ENCODE measurements at places on chromosomes 7 and 10. TPM values are rescaled to one million over a fixed set of nuclear protein-coding genes. Genes with fewer than 3 reads are reported as not detected.

Gene HMX3
- not detected for total RNA-seq

Gene SPDYE11
- not detected for total RNA-seq

Gene CDK14
- total RNA-seq, result 1.1 TPM

Gene LRRC4
- total RNA-seq, result not detected

Gene PKD2L1
- total RNA-seq, result not detected

Gene SUGCT
- total RNA-seq, result not detected

Gene FKBP14
- total RNA-seq, result 5.3 TPM

Gene CTAGE8
- 9.7 TPM for total RNA-seq

Gene VKORC1L1
- total RNA-seq, result 23.7 TPM

Gene ODAD2
- not detected for total RNA-seq

Gene GRID1
- 4.9 TPM for total RNA-seq

Gene DEPP1
- total RNA-seq, result 57.1 TPM

Gene RELN
- 1.0 TPM for total RNA-seq

Gene PHF14
- 27.9 TPM for total RNA-seq

Gene ACSM6
- total RNA-seq, result 0.95 TPM

Gene KIAA1549
- 0.27 TPM for total RNA-seq

Gene LBX1
- total RNA-seq, result not detected

Gene C7orf57
- total RNA-seq, result not detected

Gene ALOX5
- 7.4 TPM for total RNA-seq

Gene GNGT1
- total RNA-seq, result not detected

Measured in lower leg skin (tissue), 4 donors.